PC-3 (cell line): ENCODE measurements at places on chromosomes 5 and 9. TPM values are rescaled to one million over a fixed set of nuclear protein-coding genes. Genes with fewer than 3 reads are reported as not detected.

The PCDHGA3 gene
- not detected in 2 replicates for total RNA-seq

- H3K4me3 ChIP-seq, result peak overlapping the region; percentile 18; the same call in 1 of the 2 replicates
- no peaks in the 10 kb centered on the region for H3K36me3 ChIP-seq
- DNase-seq, result peak; percentile 71
- peaks cover 31% of the 10 kb centered on the region for H3K4me1 ChIP-seq
- no peaks in the 10 kb centered on the region for H3K27me3 ChIP-seq
- H3K27ac ChIP-seq, result peak overlapping the region; percentile 95
Measured at GRCh38 chr9:115672477-115673316, 480.9 kb upstream of the PAPPA start.

DNA sequence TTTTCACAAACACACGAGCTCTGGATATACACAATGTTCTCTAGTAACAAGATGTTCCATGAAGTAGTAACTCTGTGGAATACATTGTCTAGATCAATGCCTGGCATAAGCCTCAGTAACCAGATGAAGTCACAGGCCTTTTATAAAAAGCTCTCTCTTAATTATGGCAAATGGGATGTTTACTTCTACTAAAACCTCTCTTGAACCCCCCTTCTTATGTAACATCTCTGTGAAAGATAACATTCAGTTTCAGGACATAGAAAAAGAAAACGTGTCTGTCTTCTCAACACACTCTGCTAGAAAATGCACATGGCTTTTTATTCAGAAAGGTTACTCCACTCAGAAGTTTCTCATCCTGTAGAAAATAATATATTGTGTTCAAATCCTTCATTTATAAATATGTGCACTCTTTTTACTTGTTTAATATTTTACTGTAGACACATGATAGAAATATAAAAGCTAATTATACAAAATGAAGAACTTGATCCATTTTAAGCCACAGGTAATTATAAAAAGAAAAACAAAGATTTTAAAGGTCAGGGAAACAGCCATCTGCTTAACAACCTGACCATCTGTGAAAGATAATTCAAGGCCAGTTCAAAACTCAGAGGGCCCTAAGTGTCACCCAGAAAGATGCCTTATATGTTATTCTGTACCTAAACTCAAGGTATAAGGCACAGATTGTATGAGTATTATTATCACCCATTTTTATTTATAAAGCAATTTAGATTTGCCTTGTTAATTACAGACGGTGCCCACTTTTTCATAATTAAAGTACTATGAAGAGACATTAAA is 812.0 kb downstream of the CDH18 start:
- H3K4me3 ChIP-seq, result no peak overlapping the region
- H3K36me3 ChIP-seq, result no peaks in the 10 kb centered on the region
- DNase-seq, result no peak
- H3K27me3 ChIP-seq, result no peaks in the 10 kb centered on the region
- H3K4me1 ChIP-seq, result no peaks in the 10 kb centered on the region
- no peak overlapping the region for H3K27ac ChIP-seq

GRCh38 chr9:123865226-123866000 is 64.5 kb downstream of the DENND1A start:
- H3K4me1 ChIP-seq, result no peaks in the 10 kb centered on the region
- no peaks in the 10 kb centered on the region for H3K27me3 ChIP-seq
- H3K4me3 ChIP-seq, result no peak overlapping the region
- no peak overlapping the region for H3K27ac ChIP-seq
- no peak for DNase-seq

GRCh38 chr5:112023766-112024165 is 266.8 kb upstream of the NREP start:
- no peaks in the 10 kb centered on the region for H3K27me3 ChIP-seq
- no peaks in the 10 kb centered on the region for H3K36me3 ChIP-seq
- no peak for DNase-seq
- no peak overlapping the region for H3K4me3 ChIP-seq
- no peak overlapping the region for H3K27ac ChIP-seq
- H3K4me1 ChIP-seq, result no peaks in the 10 kb centered on the region

DNA sequence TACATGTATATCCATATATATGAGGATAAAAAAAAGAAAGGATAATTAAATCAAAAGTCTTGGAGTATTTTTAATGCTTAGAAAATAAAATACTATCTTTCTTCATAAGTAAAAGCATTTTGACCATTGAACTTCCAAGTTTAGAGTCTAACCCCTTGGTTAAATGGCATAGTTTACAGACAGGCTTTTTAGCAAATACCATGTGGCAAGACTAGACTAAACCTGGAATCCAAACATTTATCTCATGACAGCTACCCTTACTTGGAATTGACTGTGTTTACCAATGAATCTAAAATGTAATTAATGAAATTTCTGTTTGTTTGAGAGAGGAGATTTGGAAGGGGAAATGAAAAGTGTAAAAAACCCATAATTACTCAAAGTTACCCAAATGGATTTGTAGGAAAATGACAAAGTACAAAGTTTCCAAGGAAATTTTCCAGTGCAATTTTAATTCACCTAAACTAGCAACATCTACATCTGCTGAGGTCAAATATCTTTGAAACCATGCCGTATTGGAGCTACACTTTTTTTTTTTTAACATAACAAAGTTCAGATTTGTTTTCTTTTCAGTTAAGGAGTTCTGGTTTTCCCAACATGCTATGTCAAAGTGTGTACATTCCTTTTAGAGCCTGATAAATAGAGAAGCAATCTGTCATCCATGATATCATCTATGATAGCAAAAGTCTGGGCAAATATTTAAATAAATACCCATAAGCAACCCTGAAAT is 272.1 kb upstream of the DAB2 start:
- H3K4me3 ChIP-seq, result no peak overlapping the region
- H3K27me3 ChIP-seq, result no peaks in the 10 kb centered on the region
- no peak for DNase-seq
- H3K4me1 ChIP-seq, result 0 out of 2 replicates have a peak, but pooled peaks cover 5% of the 10 kb centered on the region
- no peaks in the 10 kb centered on the region for H3K36me3 ChIP-seq

GRCh38 chr9:71355884-71356283 is 234.5 kb upstream of the TRPM3 start:
- H3K4me1 ChIP-seq, result no peaks in the 10 kb centered on the region
- H3K4me3 ChIP-seq, result no peak overlapping the region
- no peak for DNase-seq
- H3K36me3 ChIP-seq, result no peaks in the 10 kb centered on the region

- H3K36me3 ChIP-seq, result no peaks in the 10 kb centered on the region
- no peak overlapping the region for H3K27ac ChIP-seq
- peaks cover 37% of the 10 kb centered on the region for H3K27me3 ChIP-seq
- DNase-seq, result peak; percentile 23
- H3K4me3 ChIP-seq, result no peak overlapping the region
- no peaks in the 10 kb centered on the region for H3K4me1 ChIP-seq
Measured at GRCh38 chr5:171475596-171475995, 56.1 kb downstream of the FGF18 start.

DNA sequence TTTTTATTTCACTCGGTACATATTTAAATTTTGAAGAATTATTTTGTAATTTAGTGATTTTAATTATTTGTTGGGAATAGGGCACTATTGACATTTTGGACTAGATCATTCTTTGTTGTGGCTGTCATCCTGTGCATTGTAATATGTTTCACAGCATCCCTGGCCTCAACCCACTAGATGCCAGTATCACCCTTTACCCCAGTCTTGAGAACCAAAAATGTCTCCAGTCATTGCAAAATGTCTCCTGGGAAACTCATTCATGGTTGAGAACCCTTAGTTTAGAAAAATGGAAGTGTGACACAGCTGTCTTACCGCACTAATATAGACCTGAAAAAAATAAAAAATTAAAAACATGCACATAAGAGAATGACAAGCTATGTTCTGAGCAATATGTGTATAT is 88.4 kb upstream of the CCDC152 start:
- H3K4me3 ChIP-seq, result no peak overlapping the region
- H3K27me3 ChIP-seq, result no peaks in the 10 kb centered on the region
- no peak overlapping the region for H3K27ac ChIP-seq
- no peaks in the 10 kb centered on the region for H3K4me1 ChIP-seq
- no peaks in the 10 kb centered on the region for H3K36me3 ChIP-seq
- DNase-seq, result no peak
